Lung microvascular endothelial cell (primary cell): ENCODE measurements at places on chromosomes 16 and 17. TPM values are rescaled to one million over a fixed set of nuclear protein-coding genes. Genes with fewer than 3 reads are reported as not detected.

- no peak for DNase-seq
Observed at GRCh38 chr17:77526728-77527350, 386.1 kb downstream of the SEC14L1 start.

DNA sequence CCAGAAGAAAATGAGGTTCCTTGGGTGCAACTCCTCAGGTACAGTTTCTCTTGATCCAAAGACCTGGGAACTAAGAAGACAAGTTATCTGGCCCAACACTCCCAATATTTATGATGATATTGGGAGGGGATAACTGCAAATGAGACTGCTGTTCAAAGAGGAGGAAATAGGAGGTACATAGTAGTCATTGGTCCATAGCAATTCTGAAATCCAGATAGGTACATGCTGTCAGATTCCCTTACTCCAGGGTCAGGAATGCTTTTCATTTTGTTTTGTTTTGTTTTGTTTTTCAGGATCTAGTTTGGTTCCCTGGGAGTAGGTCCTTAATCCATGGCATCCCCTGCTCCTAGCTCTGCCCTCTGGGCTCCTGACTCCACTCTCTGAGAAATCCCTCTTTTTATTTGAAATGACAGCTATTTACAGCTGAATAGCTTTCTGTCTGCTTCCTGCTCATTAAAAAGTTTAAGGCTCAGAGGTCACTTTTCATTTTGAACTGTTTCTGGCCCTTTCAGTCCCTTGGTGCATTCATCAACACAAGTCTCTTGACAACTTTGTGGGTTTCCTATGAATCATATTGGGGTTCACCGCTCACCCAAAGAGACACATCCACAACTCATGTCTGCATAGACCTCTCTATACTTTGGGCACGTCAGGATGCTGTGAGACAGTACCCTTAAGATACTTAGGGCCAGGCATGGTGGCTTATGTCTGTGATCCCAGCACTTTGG lies 110.2 kb upstream of the C17orf78 start:
- no peak for DNase-seq

GRCh38 chr17:15271741-15272140 lies 6.6 kb upstream of the PMP22 start:
- DNase-seq = no peak

- peak; percentile 50 for DNase-seq
Observed at GRCh38 chr17:76378548-76379274, 5.7 kb upstream of the SPHK1 start.

DNA sequence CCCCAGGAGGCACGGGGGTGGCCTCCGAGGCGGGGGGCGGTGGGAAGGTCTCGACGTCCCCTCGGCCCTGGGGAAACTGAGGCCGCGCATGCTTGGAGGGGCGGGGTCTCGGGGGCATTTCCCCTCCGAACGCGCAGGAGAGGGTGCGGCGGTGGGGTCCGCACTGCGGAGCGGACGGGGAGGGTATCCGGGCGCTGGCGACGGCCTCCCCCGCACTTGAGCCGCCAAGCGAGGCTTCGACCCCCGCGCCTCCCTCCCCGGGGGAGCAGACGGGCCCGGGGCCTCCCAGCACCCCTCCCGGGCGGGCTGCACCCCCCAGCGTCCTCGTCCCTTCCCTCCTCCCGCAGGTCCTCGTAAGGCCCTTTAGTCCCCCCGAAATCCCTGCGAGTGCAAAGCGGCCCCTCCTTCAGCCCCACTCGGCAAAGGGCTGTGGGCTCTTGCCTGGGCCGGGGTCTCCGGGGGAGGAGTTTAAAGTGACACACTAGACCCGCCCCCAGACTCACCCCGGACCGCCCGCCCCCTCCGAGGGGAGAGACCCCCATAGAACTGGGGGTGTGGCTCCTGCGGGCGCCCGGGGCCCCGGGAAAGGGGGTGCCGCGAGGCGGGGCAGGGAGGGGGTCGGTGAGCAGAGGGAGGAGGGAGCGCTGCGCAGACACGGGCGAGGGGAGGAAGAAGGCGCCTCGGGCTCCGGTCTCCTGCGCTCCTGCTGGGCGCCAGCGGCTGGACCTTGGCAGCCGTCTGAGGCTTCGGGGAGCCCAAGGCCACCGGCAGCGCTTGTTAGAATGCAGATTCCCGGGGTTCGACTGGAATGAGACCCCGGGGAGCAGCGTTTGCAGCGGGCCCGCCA lies 632 bp downstream of the BAIAP3 start:
- no peak for DNase-seq

DNA sequence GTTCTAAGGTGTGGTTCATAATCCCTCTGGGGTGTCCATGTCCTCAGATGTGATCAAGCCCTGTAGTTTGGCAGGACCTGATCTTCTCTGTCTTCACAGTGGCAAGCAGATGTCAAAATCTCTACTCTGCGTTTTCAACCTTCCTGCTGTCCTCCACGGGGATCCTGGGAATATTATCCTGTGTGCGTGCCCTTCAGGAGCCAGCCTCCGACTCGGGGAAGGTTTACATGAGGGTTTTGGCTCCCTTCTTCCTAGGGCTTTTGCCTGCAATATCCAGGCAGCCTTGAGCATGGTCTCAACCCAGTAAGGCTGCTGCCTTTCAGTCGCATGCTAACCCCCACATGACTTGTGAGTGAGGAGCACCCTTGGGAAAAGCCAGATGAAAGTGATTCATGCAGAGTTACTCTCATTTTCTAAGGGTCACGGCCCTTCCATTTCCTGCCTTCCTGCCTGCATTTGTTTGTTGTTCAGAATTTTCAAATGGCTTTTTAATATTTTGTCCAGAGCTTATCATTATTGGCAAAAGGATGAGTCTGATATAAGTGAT lies 202.2 kb upstream of the CHMP6 start:
- DNase-seq = peak; percentile 97

DNA sequence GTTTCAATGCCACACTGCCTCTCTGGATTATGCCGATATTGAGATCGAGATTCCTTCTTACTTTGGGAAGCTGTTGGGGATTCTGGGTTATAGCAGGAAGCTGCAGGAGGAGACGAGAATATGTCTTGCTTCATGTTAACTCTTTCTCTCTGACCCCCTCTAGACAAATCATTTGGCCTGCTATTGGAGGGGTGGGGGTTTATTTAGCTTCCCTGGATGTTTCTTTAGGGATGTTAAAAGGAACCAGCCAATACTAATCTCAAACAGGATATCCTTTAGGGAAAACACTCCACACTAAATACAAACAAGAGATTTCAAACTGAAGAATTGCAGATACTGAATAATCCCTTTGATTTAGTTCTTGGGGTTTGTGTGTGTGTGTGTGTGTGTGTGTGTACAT lies 102.6 kb downstream of the TMEM100 start:
- no peak for DNase-seq

- no peak for DNase-seq
Observed at GRCh38 chr16:88602091-88602490, 31.9 kb downstream of the ZC3H18 start.

- DNase-seq = no peak
Observed at GRCh38 chr16:87058728-87059250, 258.4 kb downstream of the C16orf95 start.

The UBFD1 gene
- total RNA-seq = 39.7 and 68.5 TPM in 2 replicates

The RTN4RL1 gene
- 0.22 and 0.40 TPM in 2 replicates for total RNA-seq

The GINS2 gene
- 1.4 and 3.7 TPM in 2 replicates for total RNA-seq
